OCI-M1 (cell line): ENCODE measurements at places on chromosomes 4 and X.

DNA sequence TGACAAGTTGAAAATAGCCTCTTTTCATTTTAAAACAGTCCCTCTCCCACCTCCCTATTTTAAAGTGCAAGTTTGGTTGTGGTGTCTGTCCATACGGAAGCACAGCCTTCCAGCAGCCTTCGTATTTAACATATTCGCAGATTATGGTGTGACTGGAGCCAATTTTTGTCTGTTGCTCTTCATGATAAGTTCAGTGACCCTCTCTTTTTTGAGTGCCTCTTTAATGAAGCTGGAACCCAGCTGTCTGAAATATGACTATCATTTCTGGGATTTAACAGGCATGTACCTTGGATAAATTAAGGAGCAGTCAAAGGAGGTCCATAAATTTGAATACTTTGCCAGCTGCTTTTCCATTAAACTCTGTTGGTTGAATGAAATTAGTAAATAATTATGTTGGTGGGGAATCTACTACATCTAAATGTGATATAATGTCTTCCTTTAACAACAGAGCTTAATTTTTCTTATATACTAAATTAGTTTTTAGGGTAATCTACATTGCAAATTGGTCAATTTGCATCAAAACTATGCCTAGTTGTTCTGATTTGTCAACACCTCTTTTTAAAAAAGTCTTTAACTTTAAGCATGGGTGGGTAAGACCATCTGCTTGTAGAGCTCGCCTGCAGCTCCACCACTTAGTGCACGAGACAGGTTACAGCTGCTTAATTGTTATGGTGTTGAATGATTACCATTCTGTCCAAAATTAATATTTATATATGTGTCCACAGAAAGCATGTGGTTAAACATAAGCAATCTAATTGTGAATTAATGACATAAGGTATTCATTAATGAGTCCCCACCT, 216.6 kb downstream of the DCTD start:
- no peak for DNase-seq

- DNase-seq: no peak
Observed at GRCh38 chrX:25011589-25012432, 4.0 kb downstream of the ARX start.

GRCh38 chrX:136198010-136198409, 50.7 kb downstream of the FHL1 start:
- no peak for DNase-seq

DNA sequence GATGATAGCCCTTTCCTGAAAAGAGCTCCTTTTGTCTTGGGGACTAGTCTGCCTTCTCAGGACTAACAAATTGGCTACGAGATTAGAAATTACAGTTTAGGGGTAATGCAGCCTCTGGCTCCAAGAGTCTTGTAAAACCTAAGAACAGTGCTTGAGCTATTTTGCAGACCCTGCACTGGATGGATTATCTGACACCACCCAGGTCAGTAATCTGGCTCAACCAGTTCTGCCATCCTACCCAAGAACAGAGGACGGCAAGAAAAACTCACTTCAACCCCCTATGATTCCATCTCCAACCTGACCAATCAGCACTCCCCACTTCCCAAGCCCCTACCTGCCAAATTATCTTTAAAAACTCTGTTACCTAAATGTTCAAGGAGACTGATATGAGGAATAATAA, 225.1 kb downstream of the FAM47A start:
- DNase-seq: no peak

- DNase-seq: no peak
Observed at GRCh38 chr4:117010671-117011070, 74.7 kb downstream of the TRAM1L1 start.
